Forelimb muscle (tissue), 1 donor: ENCODE measurements at places on chromosomes 12 and 14. TPM values are rescaled to one million over a fixed set of nuclear protein-coding genes. Genes with fewer than 3 reads are reported as not detected.

OR10A7 gene
- polyA plus RNA-seq = not detected

KSR2 gene
- polyA plus RNA-seq = not detected

PLEKHG7 gene
- 0.13 TPM for polyA plus RNA-seq

MANSC1 gene
- polyA plus RNA-seq = 8.6 TPM

DHH gene
- polyA plus RNA-seq = 0.82 TPM

ASCL1 gene
- not detected for polyA plus RNA-seq

EML1 gene
- 39.5 TPM for polyA plus RNA-seq

KCNC2 gene
- 0.38 TPM for polyA plus RNA-seq

MYF5 gene
- polyA plus RNA-seq = 25.0 TPM

PPP1R1A gene
- 72.4 TPM for polyA plus RNA-seq

TAS2R42 gene
- not detected for polyA plus RNA-seq

SLCO1C1 gene
- polyA plus RNA-seq = 0.29 TPM

GPR132 gene
- polyA plus RNA-seq = 1.1 TPM

ASCL4 gene
- polyA plus RNA-seq = not detected

KRT83 gene
- not detected for polyA plus RNA-seq

SPRYD4 gene
- 2.4 TPM for polyA plus RNA-seq

EGLN3 gene
- polyA plus RNA-seq = 57.9 TPM

LYZ gene
- 27.3 TPM for polyA plus RNA-seq

CD27 gene
- 1.5 TPM for polyA plus RNA-seq

CLEC1A gene
- polyA plus RNA-seq = 2.9 TPM

SLC41A2 gene
- polyA plus RNA-seq = 2.2 TPM

NFATC4 gene
- polyA plus RNA-seq = 39.2 TPM
